ENCODE measurements at places on chromosomes 3 and 15.
A peak's percentile ranks its signal among the peaks of the same experiment; 100 is the strongest.

GRCh38 chr15:70111203-70112073 lies 13.7 kb upstream of the TLE3 start:
- DNase-seq = peak; percentile 32

DNA sequence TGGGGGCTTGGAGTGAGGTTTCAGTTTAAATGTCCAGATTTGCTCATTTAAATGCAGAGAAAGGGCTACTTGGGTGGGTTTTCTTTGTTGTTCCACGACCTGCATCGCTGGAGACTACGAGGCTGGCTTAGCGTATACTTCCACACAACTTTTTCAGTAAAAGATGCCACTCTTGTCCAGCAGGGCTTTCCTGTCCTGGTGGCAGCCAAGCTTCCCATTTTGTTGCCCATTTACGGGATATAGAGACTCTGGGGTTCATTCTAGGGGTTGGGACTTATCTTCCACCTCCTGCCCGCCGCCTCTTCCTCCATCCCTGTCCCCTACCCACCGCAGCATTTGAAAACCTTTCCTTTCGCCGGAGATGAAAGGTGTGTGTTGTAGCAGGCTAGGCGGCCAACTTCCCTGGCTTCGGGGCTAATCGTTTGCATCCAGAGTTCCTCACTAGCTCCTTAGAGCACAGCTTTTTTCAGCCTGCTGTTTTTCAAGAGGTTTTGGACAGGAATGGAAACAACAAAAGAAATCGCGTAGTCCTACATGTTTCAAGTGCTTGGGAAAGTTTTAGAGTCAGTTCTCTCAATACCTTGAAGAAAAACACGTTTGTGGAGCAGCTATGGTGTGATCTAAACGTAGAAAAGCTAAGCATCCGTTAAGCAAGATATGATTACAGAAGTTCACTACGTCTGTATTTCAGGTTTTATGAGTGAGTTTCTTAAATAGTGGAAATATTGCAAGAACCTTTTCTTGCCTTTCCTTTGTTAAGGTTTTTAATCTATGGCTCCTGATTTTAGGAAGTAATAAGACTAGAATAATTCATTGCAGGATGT lies 843 bp downstream of the CHRNA5 start:
- no peak for DNase-seq

GRCh38 chr3:23916152-23916885 lies 471 bp downstream of the NKIRAS1 start:
- DNase-seq = no peak

DNA sequence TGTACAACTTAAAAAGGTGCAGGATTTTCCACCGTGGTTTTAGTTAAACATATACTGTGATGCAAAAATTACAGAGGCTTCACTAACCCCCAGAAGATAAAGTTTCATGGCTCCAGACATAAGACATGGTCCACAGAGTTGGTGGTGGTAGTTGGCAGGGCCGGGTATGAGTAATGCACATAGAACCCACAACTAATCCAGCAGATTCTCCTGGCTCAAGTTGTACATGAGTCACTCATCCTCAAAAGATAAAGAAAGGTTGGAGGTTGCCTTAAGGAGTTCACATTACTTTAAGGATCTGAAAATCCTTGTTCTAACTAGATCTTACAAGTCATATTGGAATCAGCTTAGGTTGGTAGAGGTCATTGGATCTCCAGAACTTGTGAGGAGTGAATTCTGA lies 98.3 kb upstream of the ZBTB20 start:
- DNase-seq = no peak

DNA sequence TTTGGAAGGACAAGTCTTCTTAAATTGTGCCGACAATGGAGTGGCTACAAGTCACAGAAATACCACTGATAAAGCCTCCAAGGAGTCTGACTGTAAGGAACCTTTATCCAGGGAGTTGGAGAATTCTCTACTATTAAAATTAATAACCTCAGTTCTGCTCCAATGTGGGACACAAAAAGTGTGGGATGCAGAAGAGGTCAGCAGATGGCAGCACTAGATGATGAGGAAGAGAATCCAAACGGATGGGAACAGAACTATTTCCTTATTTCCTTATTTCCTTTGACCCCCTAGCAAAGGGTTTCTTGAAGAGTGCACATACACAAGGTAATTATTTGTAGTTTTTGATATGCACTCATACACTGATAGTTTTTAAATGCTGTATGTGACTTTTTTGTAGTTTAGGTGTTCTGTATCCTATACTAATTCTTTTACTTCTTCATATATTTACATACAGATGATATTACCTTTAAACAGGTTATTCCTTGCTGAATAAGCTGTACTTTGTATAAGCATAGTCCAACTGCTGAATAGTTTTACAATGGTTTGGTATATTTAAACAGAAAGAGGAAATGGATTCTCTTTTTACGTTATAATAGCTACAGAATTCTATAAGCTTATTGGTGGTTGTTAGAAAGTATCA lies 25.6 kb upstream of the NLGN1 start:
- DNase-seq = no peak

DNA sequence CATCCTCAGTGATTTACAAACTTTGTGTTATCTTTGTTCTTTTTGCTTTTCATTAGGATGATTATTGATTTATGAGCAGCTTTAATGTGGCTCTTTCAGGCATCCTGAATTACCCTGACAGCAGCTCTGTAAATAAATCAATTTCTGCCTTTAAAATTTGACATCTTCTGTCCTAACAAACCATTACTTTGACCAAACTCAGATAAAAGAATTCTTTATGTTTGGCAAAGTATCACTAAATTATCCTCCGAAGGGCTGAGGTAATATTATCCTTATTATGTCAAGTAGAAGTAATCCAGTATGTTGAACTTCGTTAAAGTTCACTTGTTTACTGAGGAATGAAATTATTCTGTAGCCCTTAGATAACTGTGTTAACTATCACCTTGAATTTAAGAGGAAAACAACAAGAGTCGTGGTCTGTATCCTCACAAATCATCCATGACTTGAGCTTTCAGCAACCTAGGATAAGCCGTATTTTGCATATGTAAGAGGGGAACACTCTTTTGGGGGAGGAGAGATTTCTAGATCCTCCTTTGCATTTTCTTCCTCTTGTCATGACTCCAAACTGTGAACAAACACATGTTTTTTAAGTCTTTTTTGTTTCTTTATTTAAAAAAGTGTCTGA lies 173.2 kb upstream of the STAC start:
- no peak for DNase-seq

DNA sequence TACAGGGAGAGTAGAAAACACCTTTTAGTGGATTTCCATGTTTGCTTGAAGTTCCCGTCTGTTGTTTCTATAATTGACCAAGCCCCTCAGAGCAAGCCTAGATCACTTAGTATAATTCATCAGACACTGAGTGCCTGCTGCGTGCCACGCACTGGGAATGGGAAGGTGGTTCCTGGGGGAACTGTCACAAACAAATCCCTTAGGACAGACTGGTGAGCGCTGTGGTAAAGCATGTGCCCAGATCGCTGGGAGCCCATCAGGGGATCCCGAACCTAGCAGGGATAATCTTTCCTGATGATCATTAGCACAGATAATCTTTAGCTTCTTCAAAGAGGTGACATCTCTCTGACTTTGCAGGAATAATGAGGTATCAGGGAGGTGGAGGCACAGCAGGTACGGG lies 9.6 kb downstream of the MRPS11 start:
- DNase-seq = no peak
